ENCODE measurements at places on chromosomes 16 and 17.

DNA sequence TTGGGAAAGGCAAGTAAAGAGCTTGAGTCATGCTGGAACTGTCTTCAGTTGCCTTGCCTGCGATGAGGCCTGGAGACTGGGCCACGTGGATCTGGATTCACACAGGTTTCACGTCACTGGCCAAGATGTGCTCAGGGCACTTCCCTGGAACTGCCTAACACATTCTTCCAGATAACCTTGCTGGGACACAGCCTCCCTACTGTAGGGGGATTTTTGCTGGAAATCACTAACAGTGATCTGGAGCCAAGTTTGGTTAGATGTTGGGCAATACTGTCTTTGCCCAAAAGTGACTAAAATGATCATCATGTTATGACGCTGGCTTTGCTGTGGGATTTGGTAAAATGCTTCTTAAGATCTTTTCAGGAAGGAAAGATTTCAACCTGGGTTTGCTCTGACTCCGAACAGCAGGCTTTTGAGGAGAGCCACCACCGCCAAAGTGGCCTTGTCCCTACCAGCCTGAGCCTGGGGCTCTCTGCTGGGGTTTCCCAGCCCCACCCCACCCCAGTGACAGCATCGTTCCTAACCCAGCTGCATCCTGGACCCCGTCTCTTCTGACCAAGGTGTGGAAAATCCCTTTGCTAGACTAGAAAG, 14.7 kb downstream of the C1QTNF1 start:
- DNase-seq = no peak

DNA sequence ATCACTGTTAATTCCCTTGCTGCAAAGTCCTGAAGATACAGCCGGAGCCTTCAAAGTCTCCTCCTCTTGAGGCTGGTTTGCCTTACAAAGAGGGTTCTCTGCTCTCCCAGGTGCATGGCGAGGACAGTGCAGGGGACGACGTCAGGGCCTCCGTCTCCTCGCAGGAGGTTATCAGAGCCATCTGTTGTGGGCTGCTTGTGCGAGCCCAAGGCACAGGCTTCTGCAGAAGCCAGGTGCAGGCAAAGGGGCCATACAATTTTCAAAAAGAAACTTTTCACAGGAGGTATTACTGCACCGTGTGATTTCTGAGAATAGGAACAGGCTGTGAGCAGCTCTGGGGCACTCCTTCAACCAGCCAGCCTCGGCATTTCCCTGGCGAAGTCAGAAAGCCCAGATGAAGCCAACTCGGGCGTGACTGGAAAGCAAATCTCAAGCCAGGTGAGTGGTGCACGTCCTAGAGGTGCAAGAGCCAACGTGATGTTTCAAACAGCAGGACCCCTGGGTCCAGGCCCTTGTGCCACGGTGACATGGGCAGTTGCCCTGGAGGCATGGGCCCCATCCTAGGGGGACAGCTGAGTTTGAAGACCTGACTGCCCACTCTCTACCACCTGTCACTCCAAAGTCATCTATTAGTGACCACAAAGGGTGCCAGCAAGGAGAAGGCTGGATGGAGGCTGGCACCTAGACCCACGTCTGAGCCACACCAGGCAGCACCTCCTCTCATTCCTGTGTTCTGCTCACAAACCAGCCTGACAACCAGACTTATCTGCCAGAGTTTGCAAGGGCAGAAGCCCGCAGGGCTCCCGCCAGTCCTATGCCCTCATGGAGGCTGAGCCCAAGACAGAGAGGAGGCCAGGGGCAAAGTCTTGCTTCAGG, 68.6 kb downstream of the SMPD3 start:
- DNase-seq = no peak

GRCh38 chr17:45430006-45430737, 2.5 kb downstream of the ARHGAP27 start:
- peak; percentile 63 for DNase-seq

- DNase-seq = no peak
Measured at GRCh38 chr16:66691234-66691633, 5.3 kb downstream of the CMTM4 start.

GRCh38 chr16:46801428-46802049, 29.4 kb downstream of the C16orf87 start:
- DNase-seq = no peak

- DNase-seq = no peak
Measured at GRCh38 chr17:63116967-63117830, 151.2 kb downstream of the TANC2 start.

DNA sequence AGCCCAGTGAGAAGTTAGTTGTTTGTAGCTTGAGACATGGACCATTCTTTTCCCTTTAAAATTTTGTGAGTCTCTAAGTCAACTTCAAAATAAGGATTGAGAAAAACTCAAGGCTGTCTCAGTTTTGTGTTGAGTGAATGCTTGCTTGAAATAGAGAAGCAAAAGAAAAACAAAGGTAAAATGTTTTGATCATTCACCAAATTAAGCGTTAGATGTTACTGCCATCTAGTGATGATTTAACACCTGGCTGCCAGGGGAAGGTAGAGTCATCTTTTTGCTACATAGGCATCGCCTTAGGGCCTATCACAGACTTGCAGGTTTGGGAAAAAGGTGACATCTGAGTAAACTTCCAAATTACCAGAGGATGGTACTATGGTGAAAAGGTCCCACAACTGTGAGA, 74.4 kb downstream of the PCTP start:
- DNase-seq = no peak

DNA sequence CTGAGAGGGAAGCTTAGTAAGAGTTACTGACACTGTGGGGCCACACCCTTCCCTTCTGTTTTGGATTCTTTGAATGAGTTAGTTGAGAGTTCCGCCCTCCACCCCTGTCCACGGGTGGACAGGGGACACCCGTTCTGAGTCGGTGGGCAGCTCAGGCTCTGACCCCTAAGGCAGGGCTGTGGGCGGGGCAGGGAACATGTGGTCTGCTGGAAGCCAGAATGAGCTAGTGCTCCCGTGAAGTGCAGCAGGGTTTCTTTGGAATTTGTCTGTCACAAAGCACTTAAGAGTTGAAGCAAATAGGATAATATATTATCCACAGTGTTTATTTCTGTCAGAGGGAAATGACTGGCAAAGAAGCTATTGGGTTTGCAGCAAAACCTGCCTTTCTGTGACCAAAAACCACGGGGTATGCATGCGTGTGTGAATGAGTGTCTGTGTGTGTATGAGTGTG, 90.1 kb downstream of the CLEC16A start:
- no peak for DNase-seq

GRCh38 chr16:11234884-11235702, 20.9 kb downstream of the SOCS1 start:
- DNase-seq = no peak

DNA sequence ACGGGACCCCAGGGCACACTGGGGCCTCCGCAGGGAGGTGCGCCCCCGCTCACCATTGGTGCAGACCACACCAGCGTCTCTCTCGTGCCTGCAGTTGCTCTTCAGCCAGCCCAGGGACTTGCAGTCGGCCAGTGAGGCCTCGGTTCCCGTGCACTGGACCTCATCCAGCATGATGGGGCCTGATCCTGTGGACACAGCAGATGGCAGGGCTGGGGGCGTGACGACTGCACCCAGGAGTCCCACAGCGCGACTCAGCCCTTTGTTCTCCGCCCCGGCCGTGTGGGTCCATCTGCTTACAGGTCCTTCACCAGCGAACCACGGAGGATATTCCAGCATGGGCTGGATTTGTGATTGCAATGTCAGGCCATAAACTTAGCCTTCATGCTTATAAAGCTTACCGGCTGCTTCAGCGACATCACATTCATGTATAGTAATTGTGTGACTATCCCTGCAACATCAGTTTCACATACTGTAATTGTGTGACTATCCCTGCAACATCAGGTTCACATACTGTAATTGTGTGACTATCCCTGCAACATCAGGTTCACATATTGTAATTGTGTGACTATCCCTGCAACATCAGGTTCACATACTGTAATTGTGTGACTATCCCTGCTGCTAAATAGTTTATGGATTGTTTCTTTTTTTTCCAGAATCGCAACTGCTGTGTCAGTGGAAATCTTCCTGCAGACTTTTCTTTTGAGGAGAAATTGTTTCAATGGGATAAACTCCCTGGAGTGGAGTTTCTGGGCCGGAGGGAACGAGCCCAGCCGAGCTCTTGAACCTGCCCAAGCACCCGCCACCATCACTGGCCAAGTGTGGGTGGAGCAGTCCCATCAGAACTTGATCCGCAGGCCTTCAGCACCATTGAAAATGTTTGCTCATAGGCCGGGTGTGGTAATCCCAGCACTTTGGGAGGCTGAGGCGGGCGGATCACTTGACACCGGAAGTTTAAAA, 4.8 kb downstream of the LGALS3BP start:
- DNase-seq = peak; percentile 79

GRCh38 chr17:64739316-64740058, 77.4 kb upstream of the SMURF2 start:
- peak; percentile 67 for DNase-seq

DNA sequence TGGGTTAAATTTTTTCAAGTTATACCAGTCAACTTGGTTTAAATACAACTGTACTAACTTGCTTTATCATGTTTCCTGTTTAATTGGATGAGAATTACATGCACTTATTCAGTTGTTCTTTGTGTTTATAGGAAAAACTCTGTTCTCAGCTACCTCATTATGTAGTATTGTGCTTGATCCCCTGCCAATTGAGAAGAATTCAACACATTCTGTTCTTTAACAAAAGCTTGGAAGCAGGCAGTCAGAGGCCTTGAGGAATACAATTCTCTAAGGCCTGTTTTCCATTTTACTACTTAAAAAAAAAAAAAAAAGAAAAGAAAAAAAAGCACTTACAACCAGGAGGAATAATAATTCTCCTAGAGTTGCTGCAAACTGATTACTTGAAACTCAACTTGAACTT, 60.6 kb upstream of the CMIP start:
- DNase-seq = no peak

- no peak for DNase-seq
Measured at GRCh38 chr16:84700446-84701300, 873 bp downstream of the USP10 start.

- DNase-seq = no peak
Measured at GRCh38 chr17:78608804-78609186, 31.6 kb upstream of the DNAH17 start.

DNA sequence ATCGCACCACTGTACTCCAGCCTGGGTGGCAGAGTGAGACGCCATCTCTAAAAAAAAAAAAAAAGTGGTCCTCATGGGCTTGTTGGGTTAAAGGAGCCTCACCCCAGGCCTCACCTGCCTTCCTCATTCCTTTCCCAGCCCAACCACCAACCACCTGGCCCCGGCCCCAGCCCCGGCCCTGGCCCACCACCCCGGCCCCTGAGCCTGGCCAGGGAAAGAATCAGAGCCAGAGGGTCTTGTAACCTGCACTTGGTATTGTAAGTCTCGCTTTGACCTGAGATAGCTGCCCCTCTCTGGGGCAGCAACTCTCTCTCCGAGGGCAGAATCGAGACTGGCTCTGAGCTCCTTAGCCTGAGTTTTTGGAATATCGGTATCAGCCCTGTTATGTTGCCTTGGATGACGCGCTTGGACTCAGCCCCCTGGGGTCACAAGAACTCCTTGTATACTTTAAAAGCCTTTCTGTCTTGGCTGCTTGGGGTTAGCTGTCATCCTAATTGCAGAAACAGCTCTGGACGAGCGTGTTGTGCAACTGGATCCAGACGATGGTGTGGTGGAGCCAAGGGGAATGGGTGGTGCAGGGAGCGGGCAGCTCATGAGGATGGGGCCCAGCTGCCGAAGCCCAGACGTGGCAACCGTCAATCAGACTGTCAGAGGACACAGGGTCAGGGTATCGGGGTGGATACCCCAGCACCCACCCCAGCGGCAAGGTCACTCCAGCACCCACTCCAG, 14.6 kb downstream of the SMTNL2 start:
- no peak for DNase-seq

DNA sequence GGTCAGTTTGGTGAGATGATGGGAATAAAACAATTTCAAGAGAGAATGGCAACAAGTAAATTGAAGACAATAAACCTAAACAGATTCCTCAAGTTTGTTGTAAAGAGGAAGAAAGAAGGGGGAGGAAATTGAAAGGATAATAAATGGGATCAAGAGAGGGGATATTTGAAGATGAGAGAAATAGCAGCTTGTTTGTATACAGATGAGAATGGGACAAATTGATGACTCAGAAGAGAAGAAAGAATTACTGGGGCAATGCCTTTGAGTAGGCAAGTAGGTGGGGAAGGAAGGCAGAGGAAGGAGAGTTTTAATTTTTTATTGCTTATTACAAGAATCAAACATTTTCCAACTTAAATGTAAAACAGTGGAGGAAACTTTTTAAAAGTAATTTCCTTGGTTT, 98.3 kb downstream of the CHD9 start:
- DNase-seq = no peak

GRCh38 chr16:89906140-89907025, 12.3 kb upstream of the MC1R start:
- no peak for DNase-seq

DNA sequence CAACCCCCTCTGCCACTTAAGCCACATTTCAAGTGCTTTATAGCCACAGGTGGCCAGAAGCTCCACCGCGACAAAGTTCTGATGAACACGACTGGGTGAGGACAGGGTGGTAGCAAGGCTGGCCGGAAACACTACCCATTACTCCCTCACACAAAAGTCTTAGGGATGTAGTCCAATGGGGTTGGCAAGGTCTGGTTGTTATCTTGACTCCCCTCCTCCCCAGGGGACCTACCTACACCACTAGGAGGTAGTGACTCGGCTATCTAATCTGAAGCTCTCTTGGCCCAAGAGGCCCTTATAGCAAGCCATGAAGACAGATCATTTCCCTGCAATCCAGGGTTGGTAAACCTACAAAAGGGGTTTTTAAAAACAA, 8.4 kb downstream of the LITAFD start:
- no peak for DNase-seq

DNA sequence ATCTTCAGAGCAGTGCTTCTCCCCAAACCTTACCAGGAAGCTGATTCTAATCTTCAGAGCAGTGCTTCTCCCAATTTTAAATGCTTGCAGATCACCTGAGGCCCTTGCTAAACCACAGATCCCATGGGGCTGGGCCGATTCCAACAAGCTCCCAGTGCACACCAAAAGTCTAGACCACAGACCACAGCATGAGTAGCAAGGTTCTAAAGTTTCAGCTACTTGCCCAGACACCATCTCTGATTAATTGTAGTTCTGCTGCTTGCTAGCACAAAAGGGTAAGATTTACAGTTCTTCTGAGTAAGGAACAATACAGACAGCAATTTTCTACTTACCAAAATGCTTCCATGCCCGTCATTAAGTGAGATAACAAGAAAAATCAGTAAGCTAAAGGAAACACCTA, 12.2 kb downstream of the CLEC3A start:
- DNase-seq = no peak

GRCh38 chr16:55369151-55369550, 45.1 kb downstream of the IRX6 start:
- no peak for DNase-seq
